ENCODE measurements at places on chromosomes 1 and 21. TPM values are rescaled to one million over a fixed set of nuclear protein-coding genes. Genes with fewer than 3 reads are reported as not detected.

The SV2A gene
- total RNA-seq = 23.5 TPM

The KLF17 gene
- total RNA-seq = 0.19 TPM

The DLGAP3 gene
- total RNA-seq = 0.06 TPM

The RAB7B gene
- total RNA-seq = 3.4 TPM

The EYA3 gene
- total RNA-seq = 14.3 TPM
